ENCODE measurements at places on chromosomes 2 and 18.

- DNase-seq: no peak
Observed at GRCh38 chr2:16120591-16121180, 180.3 kb downstream of the MYCN start.

DNA sequence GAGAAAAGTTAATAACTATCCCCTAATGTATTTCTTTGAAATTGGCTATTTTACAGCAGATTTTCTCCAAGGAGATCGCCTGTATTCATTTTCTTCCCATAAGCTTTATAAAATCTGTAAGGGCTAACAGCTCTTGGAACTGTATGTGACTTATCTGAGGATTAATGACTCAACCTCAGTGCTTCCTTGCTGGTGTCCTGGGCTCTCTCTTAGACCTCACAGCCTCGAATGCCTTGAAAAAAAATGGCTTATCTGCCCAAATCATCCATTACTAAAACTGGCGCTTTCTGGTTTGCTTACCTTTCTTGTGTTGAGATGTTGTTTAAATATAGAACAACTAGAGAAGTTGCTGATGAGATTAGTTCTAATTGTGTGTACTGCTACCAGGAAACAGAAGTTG lies 713.6 kb downstream of the SLC4A3 start:
- DNase-seq: no peak

- DNase-seq: no peak
Observed at GRCh38 chr2:216222650-216223352, 113.7 kb downstream of the XRCC5 start.

DNA sequence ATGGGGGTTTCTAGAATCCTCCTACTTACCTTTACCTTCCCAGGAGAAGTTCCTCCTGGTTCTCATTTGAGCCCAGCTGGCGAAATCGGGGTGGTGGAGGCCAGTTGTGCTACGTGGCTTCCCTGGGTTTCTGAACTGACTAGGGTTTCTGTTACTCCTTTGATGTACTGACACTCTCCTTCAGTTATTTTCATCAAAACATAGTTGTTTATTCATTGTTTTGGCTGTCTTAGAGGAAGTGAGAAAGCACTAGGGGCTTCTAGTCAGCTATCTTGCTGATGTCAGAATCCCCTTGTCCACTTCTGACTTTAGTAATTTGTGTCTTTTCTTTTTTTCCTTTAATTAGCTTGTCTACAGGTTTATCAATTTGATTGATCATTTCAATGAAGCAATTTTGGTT lies 332.2 kb upstream of the TANK start:
- DNase-seq: no peak

GRCh38 chr2:236993-237539 lies 26.8 kb downstream of the SH3YL1 start:
- DNase-seq: no peak

GRCh38 chr2:241509155-241509784 lies 886 bp upstream of the STK25 start:
- DNase-seq: no peak

DNA sequence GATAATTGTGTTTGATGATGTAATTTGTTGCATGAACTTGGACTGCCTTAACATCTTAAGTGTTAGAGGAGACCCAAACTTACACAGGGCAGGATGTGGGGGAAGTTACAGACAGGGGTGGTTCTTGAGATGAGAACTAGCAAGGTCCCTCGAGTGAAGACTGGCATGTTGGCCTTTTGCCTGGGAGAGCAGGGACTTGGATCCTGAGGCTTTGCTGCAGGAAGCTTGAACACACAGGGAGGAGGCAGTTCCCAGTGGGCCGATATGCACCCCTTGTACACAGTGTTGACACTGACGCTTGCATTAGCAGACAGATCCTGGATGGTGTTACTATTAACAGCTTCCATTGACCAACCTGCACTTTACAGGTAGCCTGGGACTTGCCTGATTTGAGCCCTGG lies 47.5 kb downstream of the CHRNA1 start:
- DNase-seq: no peak

GRCh38 chr2:175948191-175948590 lies 53.9 kb downstream of the LNPK start:
- no peak for DNase-seq

DNA sequence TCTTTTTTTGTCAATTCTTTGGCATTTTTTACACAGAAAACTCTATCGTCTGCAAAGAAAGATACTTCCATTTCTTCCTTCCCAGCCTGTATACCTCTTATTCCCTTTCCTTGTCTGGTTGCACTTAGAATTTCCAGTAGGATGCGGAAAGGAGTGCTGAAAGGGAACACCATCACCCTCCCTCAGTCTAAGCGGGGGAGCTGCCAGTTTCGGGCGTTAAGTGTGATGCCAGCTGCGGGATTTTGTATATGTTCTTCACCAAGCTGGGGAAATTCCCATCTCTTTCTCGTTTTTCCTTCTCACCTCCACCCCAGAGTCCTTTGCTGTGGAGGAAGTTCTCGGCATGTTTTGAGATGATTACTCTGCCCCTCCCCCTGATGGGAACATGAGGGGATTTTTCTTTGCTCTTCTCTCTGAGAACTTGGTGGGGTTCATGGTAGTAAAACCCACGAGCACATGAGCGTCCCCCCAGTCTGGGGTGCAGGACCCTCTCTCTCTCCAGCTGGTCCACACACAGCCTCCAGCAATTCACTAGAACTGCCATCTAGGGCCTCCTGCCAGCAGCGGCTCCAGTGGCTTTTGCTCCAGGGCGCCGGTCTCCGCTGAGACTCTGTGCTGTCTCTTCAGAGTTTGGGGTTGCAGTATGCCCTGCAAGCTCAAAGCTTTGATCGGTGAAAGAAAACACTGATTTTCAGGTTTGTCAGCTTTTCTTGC lies 15.5 kb downstream of the AQP12A start:
- DNase-seq: no peak

- DNase-seq: no peak
Observed at GRCh38 chr2:68074050-68074449, 11.2 kb upstream of the C1D start.

DNA sequence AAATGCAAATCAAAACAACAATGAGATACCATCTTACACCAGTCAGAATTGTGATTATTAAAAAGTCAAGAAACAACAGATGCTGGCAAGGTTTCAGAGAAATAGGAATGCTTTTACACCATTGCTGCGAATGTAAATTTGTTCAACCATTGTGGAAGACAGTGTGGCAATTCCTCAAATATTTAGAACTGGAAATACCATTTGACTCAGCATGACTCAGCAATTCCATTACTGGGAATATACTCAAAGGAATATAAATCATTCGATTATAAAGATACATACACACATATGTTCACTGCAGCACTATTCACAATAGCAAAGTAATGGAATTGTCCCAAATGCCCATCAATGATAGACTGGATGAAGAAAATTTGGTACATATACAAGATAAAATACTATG lies 516.7 kb downstream of the ERBB4 start:
- no peak for DNase-seq

DNA sequence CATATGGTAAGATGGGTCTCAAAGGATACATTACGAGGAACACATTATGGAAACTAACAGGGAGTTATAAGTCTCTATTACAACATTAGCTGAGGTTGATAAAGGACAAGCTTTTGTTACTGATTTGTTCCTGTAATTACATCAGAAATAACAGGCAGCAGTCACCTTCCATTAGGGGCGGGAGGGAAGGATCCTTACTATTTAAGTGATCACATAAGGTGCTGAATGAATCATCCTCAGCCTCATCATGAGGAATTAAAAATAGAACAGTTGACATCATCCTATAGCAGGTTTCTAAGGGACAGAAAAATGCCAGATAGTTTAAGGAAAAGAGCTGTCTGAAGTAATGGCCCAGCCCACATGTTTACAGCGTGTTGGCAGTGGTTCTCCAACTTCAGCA lies 86.9 kb upstream of the MGAT5 start:
- no peak for DNase-seq

DNA sequence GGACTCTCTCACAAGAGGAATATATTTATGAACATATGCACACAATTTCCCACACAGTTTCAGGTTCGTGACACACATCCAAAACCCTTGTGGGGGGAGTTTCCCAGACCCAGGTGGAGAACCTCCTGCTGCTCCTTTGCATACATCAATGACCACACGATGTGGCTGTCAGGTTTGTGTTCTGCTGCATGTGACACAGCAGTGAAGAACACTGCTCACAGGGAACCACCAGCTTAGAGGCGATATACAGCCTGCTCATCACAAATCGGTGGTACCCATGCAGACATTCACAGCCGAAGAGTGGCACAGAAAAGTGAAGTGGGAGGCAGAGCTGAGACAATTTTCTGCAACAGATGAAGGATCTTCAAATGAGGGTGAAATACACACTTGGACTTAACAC lies 175.6 kb upstream of the ZFP36L2 start:
- no peak for DNase-seq

- no peak for DNase-seq
Observed at GRCh38 chr2:44061876-44062275, 66.1 kb upstream of the LRPPRC start.

DNA sequence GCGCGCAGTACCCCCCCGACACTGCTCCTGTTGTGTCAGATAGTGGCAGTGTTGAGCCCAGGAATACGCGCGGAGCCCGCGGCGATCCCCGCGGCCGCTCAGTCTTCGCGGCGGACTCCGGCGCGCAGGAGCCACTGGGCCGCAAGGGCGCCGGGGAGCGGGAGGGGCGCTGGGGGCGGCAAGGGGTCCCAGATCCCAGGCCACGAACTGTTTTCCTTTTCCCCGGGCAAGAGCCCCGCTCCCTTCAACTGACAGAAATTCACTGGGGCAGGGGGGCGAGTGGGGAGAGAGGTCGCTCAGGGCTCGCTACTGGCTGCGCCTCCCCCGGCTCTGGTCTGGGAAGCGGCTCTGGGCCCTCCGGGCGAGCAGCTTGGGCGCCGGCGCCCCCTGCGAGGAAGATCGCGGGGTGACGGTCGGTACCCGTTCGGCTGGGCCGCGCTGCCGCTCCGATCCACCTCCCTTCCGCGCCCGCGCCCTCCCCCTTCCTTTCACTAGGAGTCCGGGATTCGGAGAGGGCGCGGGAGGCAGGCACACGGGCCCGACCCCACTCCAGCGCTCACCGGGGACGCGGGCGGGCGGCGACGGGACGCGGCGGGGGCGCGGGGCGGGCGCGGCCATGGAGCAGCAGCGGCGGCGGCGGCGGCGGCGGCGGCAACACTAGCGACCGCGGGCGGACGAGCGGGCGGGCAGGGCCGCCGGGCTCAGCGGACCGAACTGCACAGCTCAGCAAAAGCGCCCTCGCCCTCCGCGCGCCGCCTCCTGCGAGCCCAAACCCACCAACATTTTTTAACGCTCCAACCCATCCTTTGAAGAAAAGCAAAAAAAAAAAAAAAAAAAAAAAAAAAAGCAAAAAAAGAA lies 1.4 kb upstream of the SETBP1 start:
- peak; percentile 68 for DNase-seq

- no peak for DNase-seq
Observed at GRCh38 chr2:173044686-173045085, 31.0 kb upstream of the MAP3K20 start.

- DNase-seq: no peak
Observed at GRCh38 chr2:52395912-52396311, 1364.0 kb upstream of the NRXN1 start.

GRCh38 chr2:149670086-149670485 lies 82.5 kb upstream of the MMADHC start:
- DNase-seq: no peak

DNA sequence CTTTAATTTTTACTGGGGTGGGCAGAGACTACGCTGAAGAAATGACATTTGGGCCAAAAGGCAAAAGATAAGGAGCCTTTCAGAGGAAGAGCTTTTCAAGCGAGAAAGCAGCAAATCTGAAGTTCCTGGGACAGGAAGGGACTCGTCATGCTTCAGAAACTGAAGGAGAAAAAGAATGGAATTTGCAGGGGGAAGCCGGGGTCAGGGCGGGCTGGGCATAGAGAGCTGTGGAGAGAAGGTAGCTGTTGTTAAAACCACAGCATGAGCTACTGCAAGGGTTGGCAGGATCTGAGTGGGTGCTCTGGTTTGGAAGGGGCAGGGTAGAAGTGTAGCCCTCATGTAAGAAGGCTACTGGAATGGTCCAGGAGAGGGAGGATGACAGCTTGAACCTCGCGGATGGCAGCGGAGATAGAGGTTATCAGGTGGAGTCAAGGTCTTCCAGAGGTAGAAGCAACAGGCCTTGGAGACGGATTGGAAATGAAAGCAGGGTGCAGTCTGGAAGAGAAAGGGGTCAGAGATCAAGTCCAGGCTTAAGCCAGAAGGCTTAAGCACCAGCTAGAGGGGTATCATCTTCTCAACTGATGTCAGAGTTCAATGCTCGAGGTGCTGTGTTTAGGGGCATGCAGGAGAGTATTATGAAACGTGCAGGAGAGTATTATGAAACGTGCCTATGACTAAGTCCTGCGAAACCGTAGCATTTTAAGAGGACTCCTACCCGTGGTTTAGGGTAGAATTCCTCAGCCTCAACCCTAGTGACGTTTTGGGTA lies 18.9 kb downstream of the ATP8B1 start:
- DNase-seq: no peak

DNA sequence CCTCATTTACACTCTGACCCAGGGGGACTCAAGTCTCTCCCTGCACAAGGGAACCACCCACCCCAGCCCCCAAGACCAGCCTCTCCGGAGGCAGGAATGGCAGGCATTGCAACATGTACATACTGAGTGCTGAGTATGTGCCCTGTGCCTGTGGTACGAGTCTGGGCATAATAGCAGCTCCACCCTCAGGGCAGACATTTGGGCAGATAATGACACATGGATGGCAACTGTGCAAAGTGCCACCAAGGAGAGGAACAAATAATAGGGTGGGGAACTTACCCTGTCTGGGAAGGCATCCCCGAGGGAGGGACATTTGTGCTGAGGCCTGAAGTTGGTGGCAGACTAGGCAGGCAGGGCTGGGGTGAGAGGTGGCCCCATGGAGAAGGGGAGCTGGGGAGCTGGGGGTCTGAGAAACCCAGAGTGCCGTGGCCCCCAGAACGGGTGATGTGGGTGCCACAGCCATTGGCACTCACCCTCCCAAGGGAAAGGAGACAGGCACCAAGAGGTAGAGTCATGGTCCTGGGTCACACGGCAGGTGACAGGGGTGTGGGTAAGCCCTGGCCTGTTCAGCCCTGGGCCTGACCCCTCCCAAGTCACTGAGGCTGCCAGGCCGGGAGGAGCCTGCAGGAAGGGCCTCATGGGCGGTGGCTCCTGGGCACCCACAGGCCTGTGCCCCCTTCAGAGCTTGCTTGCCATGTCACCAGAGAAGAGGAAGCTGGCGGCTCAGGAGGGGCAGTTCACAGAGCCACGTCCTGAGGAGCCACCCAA lies 15.7 kb upstream of the GPR17 start:
- DNase-seq: no peak

DNA sequence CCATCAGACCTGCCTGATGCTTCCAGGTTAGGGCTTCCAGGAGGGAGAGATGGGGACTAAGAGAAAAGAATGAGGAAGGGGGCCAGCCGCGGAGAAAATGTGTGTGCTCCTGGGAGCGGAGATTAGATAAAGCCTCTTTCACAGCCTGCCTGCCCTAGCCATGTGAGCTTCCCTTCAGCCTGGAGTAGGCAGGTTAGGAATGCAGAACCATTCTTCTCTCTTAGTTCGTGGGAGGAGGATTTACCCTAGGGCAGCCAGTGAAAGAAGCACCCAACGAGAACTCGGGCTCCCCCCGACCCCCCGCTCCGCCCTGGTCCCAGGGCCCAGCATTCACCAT lies 36.1 kb downstream of the POMC start:
- DNase-seq: no peak

GRCh38 chr18:77114415-77115191 lies 18.0 kb downstream of the MBP start:
- DNase-seq: peak; percentile 32

- DNase-seq: no peak
Observed at GRCh38 chr18:50071397-50071796, 123.5 kb downstream of the MYO5B start.

- no peak for DNase-seq
Observed at GRCh38 chr18:79498662-79499061, 102.9 kb downstream of the NFATC1 start.

- DNase-seq: no peak
Observed at GRCh38 chr2:231228974-231229529, 30.6 kb downstream of the ARMC9 start.
